ENCODE measurements at places on chromosomes 6 and 20. TPM values are rescaled to one million over a fixed set of nuclear protein-coding genes. Genes with fewer than 3 reads are reported as not detected.

- no peak for DNase-seq
These were observed 398.8 kb downstream of the RNF144B start for GRCh38 chr6:18785810-18786490.

DNA sequence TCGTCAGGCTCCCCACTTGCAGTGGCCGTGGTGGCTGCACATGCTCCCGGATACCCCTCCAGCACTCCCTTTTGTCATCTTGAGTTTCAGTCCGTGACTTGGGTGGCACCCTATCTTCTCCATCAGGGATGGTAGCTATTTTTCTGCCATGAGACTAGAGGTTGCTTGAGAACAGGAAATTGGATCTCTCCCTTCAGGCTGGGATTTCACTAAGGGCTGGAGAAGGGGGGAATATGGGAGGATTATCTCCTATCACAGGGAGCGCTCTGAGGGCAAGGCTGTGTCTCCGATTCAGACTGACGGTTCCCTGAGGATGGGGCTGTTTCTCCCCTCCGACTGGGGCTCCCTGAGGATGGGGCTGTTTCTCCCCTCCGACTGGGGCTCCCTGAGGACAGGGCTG lies 123.1 kb downstream of the MRPL14 start:
- DNase-seq, result no peak

DNA sequence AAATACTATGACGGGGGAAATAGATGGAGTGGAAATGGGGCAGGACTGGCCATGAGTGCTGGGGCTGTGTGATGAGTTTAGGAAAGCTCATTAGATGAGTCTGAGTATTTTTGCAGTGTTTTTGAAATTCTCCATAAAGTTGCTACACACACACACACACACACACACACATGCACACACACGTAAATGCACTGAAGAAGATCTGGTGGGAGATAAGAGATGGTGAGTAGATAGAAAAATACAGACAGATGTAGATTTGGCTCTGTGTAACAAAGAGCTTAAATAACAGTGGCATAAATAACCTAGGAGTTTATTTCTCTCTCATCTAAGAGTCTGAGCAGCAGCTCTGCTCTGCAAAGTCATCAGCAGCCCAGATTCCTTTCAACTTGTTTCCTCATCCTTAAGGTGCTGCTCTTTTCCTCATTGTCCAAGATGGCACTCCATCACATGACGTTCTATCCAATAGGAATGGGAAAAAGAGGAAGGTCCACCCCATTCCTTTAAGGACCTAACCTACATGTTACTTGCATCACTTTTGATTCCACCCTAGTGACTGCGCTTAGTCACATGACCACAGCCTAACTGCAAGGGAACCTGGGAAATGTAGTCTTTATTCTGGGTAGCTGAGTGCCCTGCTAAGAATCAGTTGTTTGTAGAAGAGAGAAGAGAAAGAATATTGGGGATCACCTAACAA lies 76.4 kb downstream of the EYA2 start:
- DNase-seq, result peak; percentile 76

FRMD1 gene
- not detected for polyA plus RNA-seq

- no peak for DNase-seq
These were observed 145.4 kb downstream of the NFATC2 start for GRCh38 chr20:51397137-51397536.

- DNase-seq, result no peak
These were observed 5.9 kb upstream of the SERINC3 start for GRCh38 chr20:44527716-44528199.

ASXL1 gene
- polyA plus RNA-seq, result 39.1 TPM

ZBP1 gene
- polyA plus RNA-seq, result not detected

All from fibroblast of lung (primary cell).